ENCODE measurements at places on chromosomes 2 and 18.

DNA sequence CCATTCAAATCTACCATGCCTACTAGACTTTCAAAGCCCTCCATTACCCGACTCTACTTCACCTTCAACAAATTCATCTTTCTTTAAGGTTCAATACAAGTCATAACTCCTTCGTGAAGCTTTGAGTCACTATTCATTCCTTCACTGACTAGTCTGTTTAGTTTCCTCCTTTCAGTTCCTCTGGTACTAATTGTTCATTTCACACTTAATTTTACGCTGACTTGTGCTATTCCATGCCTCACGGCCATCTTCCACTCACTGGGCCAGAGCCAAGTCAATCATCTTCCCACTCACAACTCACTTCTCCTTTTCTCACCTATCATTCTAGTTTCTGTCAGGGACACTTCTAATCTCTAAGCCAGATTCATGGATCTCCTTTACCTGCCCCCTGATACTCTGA is 136.2 kb downstream of the MTX2 start:
- no peak for DNase-seq

DNA sequence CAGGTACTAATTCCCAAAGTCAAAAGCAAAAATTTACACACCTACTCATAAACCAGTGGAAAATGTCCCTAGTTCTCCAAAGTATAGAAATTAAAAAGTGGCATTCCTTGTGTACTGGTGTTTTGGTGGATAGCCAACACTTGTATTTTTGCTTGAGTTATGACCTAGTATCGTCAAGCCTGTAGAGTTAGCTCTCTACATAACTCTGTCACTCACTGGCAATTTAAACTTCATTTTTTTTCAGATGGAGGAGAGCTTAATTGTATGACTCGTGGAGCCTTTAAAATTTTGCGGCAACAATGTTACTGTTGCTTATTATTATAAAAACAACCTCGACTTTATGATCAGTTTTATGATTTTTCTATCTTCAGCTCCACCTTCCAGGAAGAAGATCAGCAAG is 58.7 kb downstream of the ITGB6 start:
- no peak for DNase-seq

DNA sequence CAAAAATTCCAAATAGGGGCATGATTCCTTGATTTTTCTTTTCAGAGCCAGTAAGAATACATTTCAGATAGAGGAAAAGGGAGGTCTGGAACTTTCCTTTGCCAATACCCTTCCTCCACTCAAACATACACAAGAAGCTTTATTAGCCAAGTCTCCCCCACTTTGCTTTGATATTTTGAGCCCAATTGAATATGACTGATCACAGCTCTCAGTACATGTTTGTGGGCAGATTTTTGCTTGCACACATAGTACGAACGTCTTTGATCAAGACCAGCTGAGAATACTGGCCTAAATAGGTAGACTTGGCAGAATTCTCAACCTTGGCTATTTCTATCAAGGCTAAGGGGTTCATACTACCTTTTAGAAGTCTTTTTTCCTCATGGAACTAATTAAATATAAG is 148.8 kb upstream of the PGAP1 start:
- DNase-seq = no peak

- DNase-seq = no peak
Measured at GRCh38 chr2:161332371-161332967, 24.2 kb downstream of the PSMD14 start.

Measured in CD4-positive, alpha-beta T cell treated with Interleukin-17A for 1 hour (primary cell).